ENCODE measurements at places on chromosomes 5 and 9.

- DNase-seq: no peak
These were observed 130.3 kb downstream of the CDC42SE2 start for GRCh38 chr5:131394128-131394527.

- no peak for DNase-seq
These were observed 320.0 kb downstream of the DNAH5 start for GRCh38 chr5:13624283-13625074.

DNA sequence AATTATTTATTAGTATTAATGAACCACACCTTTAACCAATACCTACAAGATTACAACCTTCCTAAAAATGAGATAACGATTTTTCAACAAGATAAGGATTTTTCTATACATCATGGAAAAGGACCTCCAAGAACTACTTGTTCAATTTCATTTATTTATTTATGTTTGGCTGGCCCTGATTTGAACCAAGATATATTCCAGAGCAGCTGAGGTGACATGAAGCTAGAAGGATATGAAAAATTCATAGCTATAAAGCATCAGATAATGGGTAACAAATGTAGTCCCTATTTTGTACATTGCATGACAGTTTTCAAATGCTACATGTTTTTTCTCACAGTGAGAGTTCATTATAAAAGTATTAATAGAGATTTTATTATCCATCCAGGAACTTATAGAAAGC, 798.5 kb upstream of the ARRDC3 start:
- DNase-seq: no peak

DNA sequence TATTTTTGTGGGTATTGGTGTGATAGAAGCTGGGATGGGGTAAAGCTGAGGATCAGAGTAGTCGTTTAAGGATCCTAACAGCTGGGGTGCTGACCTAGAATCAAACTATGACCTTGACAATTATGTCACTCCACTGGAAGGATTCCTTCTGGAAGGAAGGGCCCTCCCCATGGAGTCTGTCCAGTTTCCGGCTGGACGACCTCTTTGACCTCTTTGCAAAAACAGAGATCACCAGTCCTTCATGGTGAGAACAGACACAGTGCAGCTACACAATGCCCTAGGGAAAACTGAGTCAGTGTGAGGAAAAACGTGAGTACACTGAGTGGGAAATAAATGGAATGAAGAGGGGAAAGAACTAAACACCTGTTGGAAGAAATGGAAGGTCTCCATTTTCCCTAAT, 445.6 kb downstream of the MAT2B start:
- DNase-seq: no peak

DNA sequence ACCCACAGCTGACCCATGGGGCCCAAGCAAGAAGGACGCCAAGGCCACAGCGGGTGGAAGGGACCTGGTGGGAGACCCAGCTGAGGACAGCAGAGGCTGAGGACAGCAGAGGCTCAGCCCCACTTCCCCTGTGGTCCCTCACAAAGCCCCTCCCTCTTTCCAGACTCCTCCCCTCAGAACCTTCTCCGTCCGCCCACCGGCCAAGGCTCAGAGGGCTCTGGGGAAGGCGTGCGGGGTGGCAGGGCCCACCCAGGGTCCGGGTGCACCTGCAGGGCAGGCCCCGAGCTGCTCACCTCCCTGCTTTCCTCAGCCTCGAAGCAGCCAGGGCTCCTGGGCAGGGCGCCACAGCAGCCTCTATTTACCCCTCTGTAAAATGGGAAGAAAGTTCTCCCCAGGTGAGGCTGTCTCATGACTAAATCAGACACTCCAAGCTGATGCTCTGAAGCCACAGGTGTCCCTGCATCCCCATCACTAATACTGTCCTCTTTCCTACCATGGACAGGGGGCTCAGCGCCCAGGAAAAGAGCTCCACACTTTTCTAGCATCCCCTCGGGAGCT, 137.9 kb upstream of the PPP1R26 start:
- DNase-seq: no peak

- peak; percentile 84 for DNase-seq
These were observed 188.3 kb downstream of the GABBR2 start for GRCh38 chr9:98520221-98520960.

DNA sequence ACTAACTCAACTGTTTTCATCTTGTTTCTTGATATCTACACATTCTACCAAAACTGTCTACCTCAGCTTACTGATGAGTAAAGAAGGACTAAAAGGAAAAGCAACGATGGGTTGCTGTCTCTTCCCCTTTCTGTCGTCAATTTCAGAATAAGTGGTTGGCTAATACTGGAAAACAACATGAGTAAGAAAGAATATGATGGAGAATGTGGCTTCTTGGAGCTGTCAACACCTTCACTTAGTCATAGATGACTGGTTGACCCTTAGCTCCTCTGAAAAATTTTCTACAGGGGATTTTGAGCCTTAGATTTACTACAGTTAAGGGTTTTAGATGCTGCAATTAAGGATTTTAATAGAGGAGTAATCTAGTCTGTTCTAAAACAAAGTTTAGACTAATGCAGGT, 797.9 kb downstream of the TLE4 start:
- no peak for DNase-seq

- DNase-seq: no peak
These were observed 3.9 kb downstream of the RASGRF2 start for GRCh38 chr5:80963966-80964481.

GRCh38 chr5:36241631-36242533, at the start of gene NADK2:
Gene NADK2 (minus strand): TSS chr5:36241925. CDS start chr5:36241798, 127 bp downstream.
- DNase-seq: peak; percentile 97

DNA sequence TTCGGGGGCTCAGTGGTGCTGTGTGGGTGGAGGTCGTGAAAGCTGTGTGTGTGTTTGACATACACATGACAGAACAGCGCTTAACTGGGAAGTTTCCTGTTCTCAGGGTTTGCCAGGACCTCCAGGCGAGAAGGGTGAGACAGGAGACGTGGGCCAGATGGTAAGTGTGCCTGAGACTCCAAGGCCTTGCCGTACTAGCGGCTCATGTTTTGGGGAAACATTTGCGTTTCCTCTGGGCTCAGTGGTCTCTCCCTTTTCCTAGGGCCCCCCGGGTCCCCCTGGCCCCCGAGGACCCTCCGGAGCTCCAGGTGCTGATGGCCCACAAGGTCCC, 68.3 kb upstream of the FCN2 start:
- peak; percentile 54 for DNase-seq

DNA sequence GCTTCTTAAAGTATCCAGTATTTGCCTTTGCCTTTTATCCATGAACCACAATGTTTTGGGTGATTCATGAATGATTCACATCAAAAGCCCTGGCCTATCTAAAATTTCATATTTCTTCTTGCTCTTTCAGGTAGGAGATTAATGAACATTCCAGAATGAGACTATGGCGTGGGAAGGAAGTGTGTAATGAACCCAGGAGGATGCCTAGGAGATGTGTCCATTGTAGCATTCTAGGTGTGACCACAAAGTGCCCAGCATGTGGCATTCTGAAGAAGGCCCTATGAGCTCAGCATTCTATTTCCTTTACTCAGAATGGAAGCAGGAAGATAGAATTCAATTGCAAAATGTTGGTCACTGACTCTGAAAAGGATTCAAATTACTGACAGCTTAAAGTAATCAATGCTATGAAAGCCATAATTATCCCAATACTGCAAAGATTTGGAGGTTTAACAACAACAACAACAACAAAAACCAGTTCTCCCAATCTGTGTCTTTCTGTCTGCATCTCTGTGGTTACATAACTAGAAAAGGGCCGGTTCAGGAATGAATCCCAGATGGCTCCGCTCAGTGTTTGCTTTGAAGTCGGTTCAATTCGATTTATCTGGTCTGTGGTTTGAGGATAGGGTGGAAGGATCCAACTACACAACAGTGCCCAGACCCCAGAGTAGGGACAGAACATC, 126.7 kb downstream of the FOXD1 start:
- DNase-seq: peak; percentile 40

- DNase-seq: no peak
These were observed 58.1 kb downstream of the ADAMTS6 start for GRCh38 chr5:65423623-65424022.

GRCh38 chr5:88836195-88836838, 46.7 kb downstream of the MEF2C start:
- no peak for DNase-seq

DNA sequence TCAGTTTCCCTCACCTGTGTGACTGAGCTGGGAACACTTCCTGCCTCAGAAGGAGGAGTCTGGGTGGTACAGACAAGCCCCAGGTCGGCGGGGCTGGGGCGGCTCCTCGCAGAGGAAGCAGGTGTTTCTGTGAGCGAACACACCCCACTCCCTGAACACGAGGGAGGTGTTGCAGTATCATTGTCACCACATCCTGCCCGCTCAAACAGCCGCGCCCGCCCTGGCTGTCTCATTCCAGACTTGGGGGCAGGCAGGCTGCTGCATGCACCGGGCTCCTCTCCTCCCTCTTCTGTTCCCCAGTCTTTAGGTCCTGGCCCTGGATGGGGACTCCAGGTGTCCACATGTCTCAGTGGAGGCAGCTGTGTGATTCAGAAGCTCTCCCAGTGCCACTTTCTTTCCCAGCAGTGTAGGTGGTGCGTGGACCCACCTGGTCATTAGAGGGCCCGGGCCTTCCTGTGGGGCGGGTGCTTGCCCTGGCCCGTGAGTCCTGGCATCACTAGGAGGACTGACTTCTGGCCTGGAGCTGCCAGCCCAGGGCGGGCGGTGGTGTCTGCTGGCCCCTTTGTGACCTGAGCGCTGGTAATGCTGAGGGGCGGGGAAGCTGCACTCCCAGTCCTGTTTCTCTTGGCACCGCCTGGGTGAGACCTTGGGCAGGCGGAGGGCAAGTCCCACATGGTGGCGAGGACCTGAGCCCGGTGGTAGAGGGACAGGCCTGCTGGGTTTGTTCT, 18.3 kb upstream of the PHYHD1 start:
- peak; percentile 55 for DNase-seq

GRCh38 chr5:14476786-14477435, 104.7 kb upstream of the OTULINL start:
- DNase-seq: no peak

DNA sequence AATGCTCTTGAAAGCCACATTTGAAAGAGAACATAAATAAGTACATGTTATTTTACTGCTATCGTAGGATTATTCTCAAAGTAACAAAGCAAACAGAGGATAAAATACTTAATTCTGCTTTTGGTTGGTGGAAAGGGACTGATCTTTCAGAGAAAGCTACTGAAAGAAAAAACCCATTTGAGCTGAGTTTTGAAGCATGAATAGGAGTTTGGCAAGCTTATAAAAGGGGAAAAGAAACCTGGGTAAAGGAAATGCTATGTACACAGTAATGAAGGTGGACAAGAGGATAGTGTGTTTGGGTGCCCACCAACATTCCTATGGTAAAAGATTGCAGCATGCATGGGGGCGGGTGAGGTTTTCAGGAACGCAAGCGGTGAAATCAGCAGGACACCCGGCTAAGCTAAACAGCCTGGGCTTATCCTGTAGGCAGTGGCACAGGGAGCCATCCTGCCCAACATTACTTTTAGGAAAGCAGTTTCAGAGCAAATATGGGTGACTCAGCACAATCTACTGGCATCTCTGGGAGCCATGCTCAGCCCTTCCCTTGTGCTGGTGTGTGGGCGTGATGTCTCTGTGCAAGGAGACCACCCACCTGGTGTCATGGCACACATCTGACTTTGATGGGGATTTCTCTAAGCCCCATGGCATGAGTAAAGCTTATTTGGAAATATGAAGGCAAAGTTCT, 673.9 kb upstream of the KLF4 start:
- DNase-seq: no peak

DNA sequence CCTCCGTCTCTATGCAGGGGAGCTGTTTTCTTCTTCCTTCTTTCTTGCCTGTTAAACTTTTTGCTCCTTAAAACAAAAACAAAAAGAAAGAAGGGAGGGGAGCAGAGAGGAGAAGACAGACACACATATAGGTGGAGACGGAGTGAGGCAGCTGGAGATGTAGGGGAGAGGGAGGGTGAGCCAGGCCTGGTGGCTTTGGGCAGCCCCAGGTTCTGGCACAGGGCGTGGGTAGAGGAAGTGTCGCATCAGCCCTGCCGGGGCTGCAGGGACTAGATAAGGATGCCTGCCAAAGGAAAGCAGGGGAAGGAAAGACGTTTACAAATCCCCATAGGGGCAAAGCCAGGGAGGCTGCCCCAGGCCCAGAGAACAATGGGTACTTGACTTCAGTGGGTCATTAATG, 38.7 kb upstream of the PTGS1 start:
- DNase-seq: no peak

- no peak for DNase-seq
These were observed 48.3 kb upstream of the EXOC3 start for GRCh38 chr5:394671-395155.

All from NCI-H69 (cell line).